ENCODE measurements at places on chromosomes 3 and 15.
A peak's percentile ranks its signal among the peaks of the same experiment; 100 is the strongest.

DNA sequence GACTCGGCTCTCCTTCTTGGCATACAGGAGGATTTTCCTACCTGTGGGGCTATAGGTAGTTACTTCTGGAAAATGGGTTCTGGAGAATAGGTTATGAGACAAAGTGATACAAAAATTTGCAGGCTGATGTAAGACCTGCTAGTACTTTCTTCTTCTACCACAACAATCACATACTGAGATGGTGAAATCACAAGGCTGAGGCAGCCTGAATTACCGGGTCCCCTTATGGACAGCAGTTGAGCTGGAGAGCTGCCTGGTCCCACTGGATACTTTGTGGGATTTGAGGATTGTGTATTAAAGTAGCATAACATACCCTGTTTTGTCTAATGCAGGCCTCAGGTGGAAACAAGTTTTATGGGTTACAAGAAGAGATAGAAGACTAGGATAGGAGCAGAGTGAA lies 86.5 kb upstream of the FAM98B start:
- ATAC-seq, result no peak

- no peak for ATAC-seq
These were observed 24.9 kb downstream of the DENND4A start for GRCh38 chr15:65767264-65767595.

DNA sequence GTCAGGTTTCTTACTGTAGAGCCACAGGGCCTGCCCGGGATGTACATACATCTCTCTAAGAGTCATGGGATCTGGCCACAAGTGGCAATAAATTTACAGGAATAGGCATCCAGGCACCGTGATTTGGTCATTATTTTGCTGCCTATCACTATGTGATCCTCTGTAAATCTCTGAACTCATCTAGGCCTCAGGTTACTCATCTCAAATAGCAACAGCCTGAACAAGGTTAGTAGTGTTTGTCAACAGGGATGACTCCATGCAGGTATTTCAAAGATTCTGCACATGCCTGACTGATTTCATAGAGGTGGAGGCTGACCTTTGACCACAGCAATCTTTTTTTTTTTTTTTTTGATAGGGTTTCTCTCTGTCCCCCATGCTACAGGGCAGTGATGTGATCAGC lies 88.8 kb upstream of the TBL1XR1 start:
- ATAC-seq, result no peak

GRCh38 chr15:57314221-57314620 lies 62.1 kb upstream of the CGNL1 start:
- no peak for ATAC-seq

DNA sequence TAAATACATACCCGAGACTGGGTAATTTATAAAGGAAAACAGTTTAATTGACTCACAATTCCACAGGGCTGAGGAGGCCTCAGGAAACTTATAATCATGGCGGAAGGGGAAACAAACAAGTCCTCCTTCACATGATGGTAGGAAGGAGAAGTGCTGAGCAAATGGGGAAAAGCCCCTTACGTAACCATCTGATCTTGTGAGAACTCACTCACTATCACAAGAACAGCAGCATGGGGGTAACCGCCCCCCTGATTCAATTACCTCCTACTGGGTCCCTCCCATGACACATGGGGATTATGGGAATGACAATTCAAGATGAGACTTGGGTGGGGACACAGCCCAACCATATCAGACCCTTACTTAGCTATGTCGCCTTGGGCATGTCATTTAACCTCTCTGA lies 27.7 kb downstream of the SCG3 start:
- no peak for ATAC-seq

DNA sequence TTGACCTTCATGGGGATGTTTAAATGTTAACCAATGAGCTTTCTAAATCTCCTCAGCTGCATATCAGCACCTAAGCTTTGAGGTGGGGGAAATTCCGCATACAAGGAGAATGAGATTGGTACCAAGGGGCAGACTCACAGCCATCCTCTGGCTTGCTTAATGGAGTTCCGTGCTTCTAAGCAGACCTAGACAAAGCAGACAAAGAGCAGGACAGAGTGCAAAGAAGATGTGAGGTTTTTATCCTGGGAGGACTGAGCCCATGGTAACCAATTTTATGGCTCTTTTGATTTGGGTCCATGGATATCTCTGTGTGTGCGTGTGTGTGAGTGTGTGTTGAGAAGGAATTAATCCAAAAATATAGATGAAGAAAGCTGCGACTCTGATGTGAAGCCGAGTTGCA lies 7.5 kb downstream of the TAFA4 start:
- ATAC-seq, result no peak

- ATAC-seq, result no peak
These were observed 95.9 kb upstream of the NLGN1 start for GRCh38 chr3:173301647-173302046.

- no peak for ATAC-seq
These were observed 4.5 kb upstream of the CAPN3 start for GRCh38 chr15:42354824-42355223.

- peak; percentile 65 for ATAC-seq
These were observed 340 bp downstream of the TMEM44 start for GRCh38 chr3:194632809-194633348.

- ATAC-seq, result no peak
These were observed at the start of gene SCG5 for GRCh38 chr15:32641517-32642059. TSS of gene SCG5 (plus strand) at chr15:32641710. CDS start at chr15:32643593, 1,883 bp downstream.

- ATAC-seq, result no peak
These were observed 92.5 kb upstream of the MB21D2 start for GRCh38 chr3:193010191-193010590.

DNA sequence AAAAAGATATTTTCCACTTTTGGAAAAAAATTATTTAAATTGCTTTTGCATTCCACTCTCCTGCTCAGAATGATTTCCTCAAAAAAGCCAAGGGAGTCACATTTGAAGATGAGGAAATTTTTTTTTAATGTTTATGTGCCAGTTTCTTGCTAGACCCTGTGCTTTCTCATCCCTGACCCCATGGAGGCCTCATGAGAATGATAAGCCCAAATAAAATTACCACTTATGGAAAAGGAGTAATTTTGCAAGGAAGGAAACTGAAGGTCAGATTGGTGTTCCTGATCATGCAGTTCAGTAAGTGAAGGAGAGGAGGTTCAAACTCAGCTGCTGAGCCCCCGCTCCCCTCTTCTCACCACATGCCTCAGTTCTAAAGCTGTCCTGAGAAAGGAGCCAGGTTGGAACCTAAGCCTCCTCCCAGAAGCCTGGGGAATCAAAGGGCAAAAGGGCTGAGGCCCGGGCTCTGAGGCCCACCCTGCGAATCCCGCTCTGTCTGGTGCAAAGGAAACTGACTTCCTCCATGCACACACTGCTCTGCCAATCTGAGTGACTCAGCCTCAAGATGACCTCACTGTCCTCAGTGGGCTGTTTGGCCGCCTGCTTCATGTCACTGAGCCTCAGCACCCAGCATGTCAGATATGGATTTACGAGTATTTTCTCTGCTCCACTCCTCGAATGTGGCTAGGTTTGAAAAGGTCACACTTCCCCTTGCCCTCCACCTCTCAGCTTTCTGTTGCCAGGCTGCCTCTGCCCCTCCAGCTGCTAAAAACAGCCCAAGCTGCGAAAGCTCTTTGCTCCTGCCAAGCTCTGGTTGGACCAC lies 56.9 kb upstream of the FLNB start:
- no peak for ATAC-seq

DNA sequence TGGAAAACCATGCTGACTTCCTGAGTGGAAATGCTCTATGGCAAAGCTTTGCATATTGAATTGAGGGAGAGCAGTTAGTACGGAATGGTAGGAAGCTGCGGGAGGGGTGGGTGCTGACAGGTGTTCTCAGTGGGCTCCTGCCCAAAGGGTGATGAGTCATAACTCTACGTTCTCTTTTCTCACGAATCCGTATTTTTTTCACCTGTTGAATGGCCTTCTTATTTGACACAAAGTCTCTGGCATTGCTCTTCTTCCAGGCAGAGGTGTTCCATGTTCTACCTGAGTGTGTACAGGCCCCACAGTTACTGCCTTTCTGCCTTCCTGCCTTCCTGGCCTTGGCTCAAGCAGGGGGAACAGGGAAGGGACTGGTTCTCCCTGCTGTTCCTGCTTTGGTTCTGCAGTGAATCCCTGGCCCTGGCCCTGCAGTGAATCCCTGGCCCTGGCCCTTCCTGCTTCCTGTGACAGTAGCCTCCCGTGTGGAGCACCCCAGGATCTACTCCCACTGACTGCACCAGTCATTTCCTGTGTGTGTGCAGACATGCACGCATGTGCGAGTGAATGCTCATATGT lies 31.9 kb downstream of the TRAK1 start:
- ATAC-seq, result no peak

GRCh38 chr3:101204246-101204645 lies 116.1 kb downstream of the IMPG2 start:
- no peak for ATAC-seq

- no peak for ATAC-seq
These were observed 233.5 kb upstream of the WNT5A start for GRCh38 chr3:55720614-55721013.

DNA sequence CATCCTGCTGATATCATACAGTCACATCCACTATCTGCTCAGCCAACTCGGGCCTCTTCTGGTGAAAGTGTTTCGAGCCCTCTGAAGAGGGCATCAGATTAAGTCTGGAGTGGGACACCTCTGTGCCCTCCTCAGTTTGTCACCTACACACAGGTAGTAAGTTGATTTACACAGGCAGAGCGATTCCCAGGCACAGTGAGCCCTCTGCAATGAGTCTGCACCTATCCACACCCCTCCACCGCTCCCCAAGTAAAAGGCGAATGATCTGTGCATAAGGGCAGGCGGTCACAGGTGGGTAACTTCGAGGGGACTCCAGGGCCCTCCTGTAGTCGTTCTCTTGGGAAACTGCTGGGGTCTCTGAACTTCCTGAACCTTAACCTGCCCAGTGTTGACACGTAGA lies 152.0 kb downstream of the ATP10A start:
- ATAC-seq, result no peak

GRCh38 chr3:99118381-99118780 lies 216.9 kb upstream of the DCBLD2 start:
- ATAC-seq, result no peak

GRCh38 chr3:144645300-144645699 lies 673.7 kb downstream of the DIPK2A start:
- no peak for ATAC-seq

DNA sequence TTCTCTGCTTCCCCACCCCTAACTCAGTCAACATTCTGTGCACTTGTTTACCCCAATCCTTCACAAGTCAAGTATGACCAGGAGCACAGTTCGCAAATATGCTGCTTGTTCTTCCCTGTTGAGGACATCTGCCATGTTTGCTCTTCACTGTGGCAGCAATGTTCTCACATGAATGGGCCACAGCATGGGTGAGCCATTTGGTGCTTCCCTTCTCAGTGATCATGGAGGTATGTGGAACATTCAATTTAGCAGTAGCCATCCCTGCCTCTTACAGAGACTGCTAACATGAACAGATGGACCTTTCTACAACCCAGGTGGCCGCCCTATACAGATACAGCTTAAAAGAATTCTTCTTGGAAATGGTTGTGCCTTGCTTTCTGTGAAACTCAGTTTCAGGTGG lies 660.1 kb upstream of the SGO1 start:
- ATAC-seq, result no peak

DNA sequence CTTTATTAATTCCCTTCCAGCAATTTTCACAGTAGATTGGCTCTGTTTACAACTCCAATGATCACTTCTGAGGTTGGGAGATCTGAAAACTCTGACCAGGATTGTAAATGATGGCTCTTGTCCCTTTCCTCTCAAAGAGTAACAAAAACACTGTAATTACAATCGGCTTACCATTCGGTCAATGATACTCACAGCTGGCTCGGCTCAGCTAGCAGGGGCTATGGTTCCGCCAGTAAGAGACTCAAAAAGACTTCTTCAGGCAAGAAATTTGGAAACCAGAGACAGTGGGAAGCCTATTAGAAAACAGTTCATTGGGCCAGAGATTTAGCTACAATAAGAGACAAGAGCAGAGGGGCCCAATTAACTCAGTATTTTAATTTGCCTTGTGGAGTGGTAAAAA lies 96.6 kb downstream of the LRRC3B start:
- ATAC-seq, result no peak

- no peak for ATAC-seq
These were observed 1153.6 kb downstream of the TUSC7 start for GRCh38 chr3:117863146-117863545.

GRCh38 chr15:98330692-98331435 lies 317.5 kb upstream of the IGF1R start:
- ATAC-seq, result no peak

- peak; percentile 32 for ATAC-seq
These were observed 112.9 kb downstream of the ULK4 start for GRCh38 chr3:41848753-41849574.

DNA sequence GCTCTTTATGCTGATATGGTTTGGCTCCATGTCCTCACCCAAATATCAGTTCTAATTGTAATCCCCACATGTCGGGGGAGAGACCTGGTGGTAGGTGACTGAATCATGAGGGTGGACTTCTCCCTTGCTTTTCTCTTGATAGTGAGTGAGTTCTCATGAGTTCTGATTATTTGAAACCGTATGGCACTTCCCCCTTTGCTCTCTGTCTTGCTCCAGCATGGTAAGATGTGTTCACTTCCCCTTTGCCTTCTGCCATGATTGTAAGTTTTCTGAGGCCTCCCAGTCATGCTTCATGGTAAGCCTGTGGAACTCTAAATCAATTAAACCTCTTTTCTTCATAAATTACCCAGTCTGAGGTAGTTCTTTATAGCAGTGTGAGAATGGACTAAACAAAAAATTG lies 107.6 kb downstream of the IMPG2 start:
- no peak for ATAC-seq

DNA sequence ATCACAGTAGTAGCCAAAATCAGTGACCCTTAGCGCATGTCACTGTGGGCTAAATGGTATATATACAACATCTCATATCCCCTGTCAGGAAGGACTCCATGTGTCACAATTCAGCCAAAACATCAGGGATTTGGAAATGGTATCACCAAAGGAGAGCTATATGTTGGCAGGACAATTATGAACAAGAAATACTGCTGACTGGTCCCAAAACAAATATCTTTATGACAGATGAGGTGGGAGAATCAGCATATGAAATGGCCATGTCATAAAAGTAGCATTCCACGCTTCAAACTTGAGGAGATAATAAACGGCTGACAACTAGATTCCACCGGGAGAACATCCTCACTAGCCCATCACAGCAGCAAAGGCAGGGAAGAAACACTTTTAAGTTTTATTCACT lies 158.4 kb downstream of the MAGI1 start:
- no peak for ATAC-seq

- no peak for ATAC-seq
These were observed 478.0 kb downstream of the GABRG3 start for GRCh38 chr15:27448986-27449385.

GRCh38 chr3:64304828-64305410 lies 79.7 kb upstream of the PRICKLE2 start:
- no peak for ATAC-seq
